ENCODE measurements at places on chromosomes 7 and 10.

DNA sequence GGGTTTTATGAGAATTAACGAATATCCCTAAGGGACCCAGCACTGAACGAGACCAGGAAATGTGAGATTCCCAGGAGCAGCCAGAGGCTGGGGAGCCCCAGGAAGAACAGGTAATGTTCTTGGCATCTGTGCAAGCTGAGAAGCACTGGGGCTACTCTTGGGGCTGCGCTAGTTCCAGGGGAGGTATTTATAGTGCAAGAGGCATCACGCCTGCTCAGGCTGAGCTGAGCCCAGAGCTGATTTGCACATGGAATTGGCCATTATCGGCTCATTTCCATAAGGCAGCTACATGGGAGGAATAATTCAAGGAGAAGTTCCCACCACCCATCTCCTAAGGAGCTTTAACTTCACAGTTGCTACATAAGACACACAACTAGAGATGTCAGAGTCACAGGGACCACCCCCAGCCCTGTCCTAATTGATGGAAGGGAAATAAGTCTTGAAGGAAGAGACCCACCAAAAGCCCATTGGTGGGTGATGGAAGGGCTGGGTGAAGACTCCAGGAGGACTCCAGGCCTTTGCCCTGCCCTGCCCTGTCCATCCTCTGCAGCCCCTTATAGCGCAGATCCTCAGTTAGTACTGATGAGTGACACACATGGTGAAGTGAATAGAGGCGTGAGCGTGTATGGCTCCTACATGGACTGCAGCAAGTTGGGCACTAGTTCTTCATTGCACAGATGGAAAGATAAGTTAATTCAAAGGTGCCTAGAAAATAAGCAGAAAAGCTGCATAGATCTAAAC, 178.9 kb downstream of the GRID1 start:
- no peak for DNase-seq

GRCh38 chr7:4871056-4871680, 9.3 kb upstream of the PAPOLB start:
- DNase-seq, result no peak

DNA sequence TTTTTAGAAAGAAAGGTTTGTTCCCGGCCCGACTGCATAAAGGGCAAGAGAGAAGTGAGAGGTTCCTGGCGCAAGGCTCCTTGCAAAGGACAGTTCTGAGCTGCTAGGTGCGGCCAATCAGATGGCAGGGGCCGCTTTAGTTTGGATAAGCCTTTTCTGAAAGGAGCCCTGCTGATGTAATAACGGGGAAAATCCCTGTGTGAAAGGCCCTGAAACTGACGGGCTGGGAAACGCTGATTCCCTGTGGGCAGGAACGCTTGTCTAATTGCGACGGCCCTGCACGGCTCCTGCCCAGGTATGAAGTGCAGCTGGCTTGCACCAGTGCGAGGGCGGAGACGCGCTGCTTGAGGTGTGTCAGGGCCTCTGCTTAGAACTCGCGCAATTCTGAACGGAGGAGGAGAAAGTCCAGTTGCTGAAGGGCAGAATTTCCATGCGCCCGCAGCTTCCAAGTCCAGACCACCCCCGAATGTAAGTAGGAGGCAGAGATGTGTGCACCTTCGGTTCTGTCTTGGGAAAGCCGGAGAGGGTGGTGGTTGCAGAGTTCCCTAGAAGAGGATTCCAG, 30.5 kb downstream of the TACC2 start:
- no peak for DNase-seq

GRCh38 chr10:103493362-103493915, at the start of gene NEURL1:
Gene NEURL1 (plus strand): TSS chr10:103493705. CDS start chr10:103494388, 683 bp downstream.
- DNase-seq, result no peak

GRCh38 chr7:2301511-2301863, 12.8 kb downstream of the SNX8 start:
- no peak for DNase-seq
